Mesenchymal stem cell (in vitro differentiated cells and primary cell): ENCODE measurements at places on chromosomes 4 and X.

DNA sequence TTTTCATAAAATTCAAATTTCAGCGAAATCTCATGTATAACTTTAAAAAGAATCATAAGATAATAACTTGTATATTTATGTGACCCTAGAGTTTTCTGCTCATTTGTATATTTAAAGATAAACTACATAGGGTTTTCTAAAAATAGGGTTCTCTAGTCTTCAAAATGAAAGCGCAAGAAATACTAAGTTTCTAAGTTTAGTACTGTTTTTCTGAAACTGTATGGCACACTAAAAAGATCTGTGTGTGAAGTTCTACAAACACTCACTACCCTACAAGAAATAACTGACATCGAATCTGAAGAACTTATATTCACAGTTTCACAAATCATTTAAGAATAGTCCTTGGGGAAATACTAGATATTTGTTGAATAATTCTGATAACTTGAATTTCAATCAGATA lies 38.7 kb upstream of the NDST4 start:
- no peak for DNase-seq

DNA sequence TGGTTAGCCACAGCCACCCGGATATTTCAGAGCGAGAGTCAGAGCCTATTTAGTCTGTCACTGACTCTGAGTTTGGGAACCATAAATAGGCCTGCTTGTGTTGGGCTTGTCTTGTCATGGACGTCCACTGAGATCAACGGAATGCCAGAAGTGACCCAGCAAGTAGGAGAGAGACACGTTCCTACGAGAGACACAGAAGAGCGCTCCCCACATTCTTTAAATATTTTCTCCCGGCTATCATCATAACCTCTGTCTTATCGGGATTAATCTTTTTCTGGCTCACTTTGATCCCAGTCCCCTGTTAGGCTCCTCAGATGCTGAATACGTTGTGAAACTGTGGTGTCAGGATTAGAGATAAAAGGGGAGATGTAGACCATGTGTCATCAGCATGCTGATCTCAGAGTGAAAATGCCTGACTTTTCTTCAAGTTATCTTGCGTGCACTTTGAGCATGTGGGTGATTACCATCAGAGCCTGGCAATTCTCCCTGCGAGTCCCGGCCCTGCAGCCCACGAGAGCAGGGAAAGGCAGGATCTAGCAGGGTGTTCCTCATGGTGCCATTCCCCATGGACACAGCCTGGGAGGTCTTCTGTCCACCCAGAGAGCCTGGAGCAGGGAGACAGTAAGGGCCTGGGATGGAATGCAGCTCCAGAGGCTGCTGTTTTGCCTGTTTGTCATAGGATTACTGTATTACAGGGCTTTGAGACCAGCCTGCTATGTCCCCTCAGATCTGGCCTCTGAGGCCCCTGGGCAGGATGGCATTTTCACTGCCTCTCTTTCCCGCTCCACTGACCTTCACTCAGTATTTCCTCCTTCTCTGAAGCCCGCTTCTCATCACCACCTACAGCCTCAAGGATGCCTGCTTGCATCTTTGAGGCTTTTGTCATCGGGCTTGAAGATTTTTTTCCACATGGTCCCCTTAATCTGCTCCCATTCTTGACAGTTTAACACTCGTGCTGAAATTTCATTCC lies 2.8 kb upstream of the TENM3 start:
- peak; percentile 70 for DNase-seq

GRCh38 chr4:30671926-30672448 lies 48.2 kb upstream of the PCDH7 start:
- DNase-seq: no peak

DNA sequence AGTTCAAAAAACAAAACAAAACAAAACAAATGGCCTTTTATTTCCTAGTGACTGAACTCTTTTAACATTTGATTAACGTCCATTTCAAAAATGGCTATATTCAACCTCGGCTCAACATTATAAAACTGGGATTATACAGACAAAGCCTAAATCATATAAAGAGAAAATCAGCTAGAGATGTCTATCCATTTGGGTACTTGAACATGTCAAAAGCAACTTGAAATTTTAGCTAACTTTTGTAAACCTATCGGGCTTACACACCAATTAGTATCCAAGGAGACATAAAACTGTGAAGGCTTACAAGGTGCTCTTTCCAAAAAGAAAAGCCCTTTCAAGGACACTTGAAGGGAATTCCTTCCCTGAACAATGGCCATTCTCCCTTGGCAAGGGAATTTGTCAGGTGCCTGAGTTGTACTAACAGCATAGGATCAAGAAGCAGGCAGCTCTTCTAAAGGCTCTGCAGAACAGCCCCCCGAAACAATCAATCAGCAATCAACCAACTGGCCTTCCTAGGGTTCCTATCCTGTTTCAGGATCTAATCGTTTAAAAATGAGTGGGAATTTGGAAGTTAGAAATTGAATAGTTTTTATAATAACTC lies 633.7 kb upstream of the HTR2C start:
- DNase-seq: no peak

DNA sequence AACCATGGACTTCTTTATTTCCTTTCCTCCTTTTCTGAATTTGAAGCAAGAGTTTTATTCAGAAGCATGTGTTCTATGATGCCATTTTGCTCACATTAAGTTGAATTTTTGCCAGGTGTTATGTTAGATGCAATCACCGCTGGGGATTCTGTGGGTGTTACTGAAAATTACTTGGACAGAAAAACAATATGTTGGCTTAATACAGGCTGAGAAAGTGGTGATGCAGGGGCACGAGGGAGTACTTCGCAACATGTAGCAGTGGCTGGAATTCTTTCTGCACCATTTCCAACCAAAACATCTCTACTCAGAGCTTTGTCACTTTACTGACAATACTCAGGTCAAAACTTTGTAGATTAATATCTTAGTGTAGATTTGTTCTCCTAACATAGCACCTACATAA lies 109.2 kb upstream of the PCDH18 start:
- no peak for DNase-seq

DNA sequence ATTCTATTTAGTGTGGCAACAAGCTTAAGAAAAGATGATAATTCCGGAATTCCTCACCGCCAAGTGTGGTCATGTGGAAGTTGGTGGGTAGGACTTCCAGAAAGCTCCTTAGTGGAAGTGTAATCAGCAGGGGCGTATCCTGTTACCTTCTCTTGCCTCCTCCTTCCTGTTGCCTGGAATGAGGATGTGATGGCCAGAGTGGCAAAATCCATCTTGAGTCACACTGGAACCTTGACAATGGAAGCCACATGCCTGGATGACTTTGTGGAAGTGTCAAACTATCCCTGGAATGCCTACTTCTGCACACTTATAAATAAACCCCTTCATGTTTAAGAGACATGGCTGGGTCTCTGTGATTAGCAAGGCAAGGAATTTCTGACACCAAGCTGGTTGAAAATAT lies 191.0 kb downstream of the PRDM5 start:
- DNase-seq: peak; percentile 5

GRCh38 chr4:86957215-86957614 lies 22.4 kb downstream of the AFF1 start:
- peak; percentile 44 for DNase-seq

GRCh38 chr4:37788819-37789218 lies 37.7 kb upstream of the PGM2 start:
- no peak for DNase-seq

DNA sequence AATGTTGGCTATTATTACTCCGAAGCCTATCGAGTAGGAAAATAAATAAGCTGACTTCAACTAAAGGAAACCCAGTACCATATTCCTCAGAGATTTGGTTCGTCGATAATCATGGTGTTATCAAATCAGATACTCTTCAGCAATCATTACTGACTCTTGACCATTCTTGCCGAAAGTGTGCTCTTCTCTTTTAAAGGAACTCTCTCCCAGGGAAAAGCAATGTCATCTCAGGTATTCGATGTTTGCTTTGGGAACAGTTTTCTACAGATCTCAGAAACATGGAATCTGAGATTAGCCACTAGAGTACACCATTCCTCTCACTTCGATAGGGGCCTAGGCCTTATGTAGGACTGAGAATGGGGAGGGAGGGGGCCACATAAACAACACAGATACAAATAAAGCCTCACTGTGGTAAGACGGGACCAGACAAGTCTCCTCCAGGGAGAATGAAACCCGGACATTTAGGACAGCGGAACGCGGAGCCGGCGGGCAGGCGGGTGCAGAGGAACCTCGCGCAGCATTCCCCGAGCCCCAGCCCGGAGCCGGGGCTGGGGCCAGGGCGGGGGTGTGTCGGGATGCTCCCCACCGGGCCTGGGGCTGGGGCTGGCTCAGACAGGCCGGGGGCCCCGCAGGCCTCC lies 581 bp downstream of the DNAJB14 start:
- peak; percentile 60 for DNase-seq

DNA sequence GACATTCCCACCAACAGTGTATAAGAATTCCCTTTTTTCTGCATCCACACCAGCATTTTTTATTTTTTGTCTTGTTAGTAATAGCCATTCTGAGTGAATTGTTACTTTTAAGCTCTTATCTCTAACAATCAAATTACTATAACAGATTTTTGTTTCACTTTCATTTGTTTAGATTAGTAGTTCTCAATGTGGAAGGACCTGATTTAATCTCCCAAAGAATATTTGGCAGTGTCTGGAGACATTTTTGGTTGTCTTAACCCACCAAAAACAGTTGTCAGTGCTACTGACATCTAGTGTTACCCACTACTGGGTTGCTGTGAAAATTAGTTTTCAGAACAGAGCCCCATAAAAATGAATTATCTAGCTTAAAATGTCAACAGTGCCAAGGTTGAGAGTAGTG lies 37.9 kb downstream of the RUFY3 start:
- no peak for DNase-seq

GRCh38 chr4:117796677-117797076 lies 237.6 kb upstream of the NDST3 start:
- no peak for DNase-seq

DNA sequence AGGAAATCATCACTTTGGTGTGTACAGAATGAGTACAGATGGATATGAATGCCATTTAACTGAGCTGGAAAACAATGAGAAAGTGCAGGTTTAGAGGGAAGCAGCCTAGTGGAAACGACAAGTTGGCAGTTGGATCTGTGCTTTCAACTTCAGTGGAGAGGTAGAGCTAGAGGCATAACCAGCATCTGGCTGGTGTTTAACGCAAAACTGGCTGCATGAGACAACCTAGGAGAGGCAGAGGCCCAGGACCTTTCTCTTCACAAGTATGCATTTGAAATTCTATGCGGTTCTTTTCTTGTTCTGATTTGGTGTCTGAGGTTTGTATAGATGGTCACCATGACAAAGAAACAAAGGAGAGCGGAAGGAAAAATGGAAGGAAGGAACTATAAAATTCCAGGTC lies 63.1 kb downstream of the ANXA5 start:
- DNase-seq: no peak

GRCh38 chrX:47503151-47503550 lies 20.1 kb upstream of the ZNF41 start:
- DNase-seq: no peak

DNA sequence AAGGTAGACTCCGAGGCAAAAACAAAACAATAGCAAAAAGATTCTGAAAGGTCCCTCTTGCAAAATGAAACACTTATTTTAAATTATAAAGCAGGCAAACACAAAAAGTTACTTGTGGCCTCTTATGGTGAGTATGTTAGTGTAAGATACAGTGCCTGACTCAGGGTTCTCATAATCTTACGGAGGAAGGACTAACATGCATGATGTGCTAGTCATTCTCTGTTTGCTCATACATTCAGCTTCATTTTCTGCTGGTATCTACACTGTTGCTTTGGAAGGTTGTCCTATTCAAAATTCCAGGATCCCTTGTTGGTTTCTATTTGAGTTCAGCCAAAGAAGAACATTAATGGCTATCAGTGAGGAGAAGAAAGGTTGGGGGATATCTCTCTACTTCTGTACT lies 249.1 kb upstream of the FAM47A start:
- DNase-seq: no peak

DNA sequence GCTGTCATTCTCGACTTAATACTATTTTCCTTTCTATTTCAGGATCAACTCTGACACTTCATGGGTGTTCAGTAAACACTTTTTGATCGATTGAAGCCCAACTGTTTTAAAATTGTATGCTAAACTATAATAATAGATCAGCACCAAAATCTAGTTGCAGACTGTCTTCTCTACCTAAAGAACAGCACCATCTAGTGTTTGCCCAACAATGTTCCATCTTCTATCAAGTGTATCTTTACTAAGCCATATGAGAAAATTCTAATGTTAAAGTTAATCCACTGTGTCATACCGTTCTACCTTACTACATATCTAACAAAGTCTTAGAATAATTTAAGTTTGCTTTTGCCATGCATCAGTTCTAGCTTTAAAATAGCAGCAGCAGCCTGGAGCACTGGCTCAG lies 113.0 kb upstream of the PRDX4 start:
- peak; percentile 38 for DNase-seq
